Epithelial cell of esophagus (primary cell): ENCODE measurements at places on chromosomes 2 and 18.

- DNase-seq, result no peak
Observed at GRCh38 chr18:9000733-9001132, 101.8 kb upstream of the NDUFV2 start.

GRCh38 chr2:218816561-218817011, 15.0 kb downstream of the PRKAG3 start:
- no peak for DNase-seq

DNA sequence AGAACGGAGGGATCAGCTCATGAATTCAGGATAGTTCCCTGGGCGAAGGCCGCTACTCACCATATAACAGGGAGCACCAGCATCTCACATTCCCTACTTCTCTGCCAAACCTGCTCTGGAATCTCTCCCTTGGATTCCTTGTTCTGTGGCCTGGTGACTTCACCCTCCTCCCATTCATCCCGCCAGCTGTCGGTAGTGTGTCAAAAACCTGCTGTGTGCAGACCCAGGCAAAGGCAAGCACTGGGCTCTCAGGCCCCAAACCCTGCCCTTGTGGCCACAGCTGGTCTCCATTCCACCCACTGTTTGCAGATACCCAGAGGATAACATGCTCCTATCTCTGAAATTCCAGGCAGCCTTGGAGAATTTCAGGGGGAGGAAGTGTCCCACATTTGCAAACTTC, 151.6 kb downstream of the CAPN13 start:
- no peak for DNase-seq

DNA sequence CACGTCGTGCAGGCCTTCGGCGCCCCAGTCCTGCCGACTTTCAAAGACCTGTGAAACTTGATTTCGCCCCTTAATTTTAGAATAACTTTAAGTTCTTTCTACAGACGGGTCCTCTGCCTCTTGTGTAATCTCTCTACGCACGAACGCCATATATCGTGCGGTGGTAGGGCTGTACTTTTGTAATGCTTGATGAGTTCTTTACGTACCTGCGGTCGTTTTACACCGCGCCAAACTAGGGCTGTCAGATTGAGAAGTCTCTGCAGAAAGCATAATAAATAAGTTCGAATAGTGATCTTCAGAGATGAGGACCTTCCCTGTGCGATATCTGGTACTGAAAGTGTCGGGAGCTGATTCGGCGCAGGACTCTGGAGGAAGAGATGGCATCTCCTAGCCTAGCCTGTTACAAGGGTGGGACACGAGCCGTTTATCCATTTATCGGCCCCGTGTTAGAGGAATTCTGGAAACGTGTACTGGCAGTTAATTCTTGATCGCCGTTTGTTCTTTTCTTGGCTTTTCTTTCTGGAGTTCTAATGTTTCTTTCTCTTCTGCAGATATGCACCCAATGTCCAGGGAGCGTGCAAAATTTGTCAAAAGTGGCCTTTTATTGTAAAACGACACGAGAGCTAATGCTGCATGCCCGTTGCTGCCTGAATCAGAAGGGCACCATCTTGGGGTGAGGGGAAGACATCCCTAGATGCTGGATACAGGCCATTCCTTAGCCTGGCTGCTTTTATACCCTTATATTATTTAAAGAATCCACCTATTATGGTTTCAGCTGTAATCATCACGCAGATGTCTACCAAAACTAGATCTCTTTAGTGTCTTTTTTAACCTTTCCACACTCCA, 781 bp upstream of the SLC5A6 start:
- DNase-seq, result peak; percentile 56

DNA sequence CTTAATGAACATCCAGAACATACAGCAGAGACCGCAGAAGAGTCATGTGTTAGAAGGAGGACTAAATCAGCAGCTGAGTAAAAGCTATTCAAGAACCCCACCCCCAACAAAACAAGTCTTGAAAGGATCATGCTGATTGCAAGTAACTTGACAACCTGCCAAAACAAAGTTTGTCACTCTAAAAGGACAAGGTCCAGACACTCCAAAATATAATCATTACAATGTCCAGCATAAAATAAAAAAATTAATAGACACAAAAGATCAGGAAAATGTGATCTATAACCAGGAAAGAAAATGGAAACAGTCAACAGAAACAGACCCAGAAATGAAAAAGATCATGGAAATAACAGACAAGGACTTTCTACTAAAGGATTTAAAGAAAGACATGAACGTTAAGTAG, 28.5 kb downstream of the CCDC88A start:
- no peak for DNase-seq

- DNase-seq, result no peak
Observed at GRCh38 chr2:134660626-134661402, 58.0 kb downstream of the TMEM163 start.

GRCh38 chr2:225920621-225921220, 521.2 kb downstream of the NYAP2 start:
- no peak for DNase-seq

GRCh38 chr2:101130081-101130480, 21.1 kb downstream of the TBC1D8 start:
- no peak for DNase-seq

- DNase-seq, result no peak
Observed at GRCh38 chr2:127636248-127637235, 9.4 kb upstream of the GPR17 start.
